PC-9 (cell line): ENCODE measurements at places on chromosomes 5 and 9. TPM values are rescaled to one million over a fixed set of nuclear protein-coding genes. Genes with fewer than 3 reads are reported as not detected.

DNA sequence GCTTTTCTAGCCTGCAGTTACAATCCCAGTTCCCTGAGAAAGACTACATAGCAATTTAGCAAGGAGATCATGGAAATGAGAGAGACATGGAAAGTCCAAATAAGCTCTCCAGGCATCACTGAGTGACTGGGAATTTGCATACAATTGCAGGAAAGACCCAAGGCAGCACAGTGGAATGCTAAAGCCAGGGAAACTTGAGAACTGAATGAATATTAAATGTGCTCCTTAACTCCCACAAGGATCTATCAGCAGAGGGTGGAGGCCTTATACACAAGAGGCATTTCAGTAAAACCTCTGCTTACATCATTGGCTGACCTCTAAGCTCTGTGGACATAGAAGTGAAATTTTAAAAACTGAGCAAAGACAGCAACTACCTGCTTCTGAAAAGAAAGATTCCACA, 355.6 kb upstream of the DAB2 start:
- no peaks in the 10 kb centered on the region for H3K36me3 ChIP-seq
- H3K4me3 ChIP-seq, result no peak overlapping the region
- no peak overlapping the region for H3K27ac ChIP-seq
- H3K27me3 ChIP-seq, result no peaks in the 10 kb centered on the region
- H3K4me1 ChIP-seq, result peaks cover 6% of the 10 kb centered on the region; the same call in 1 of the 2 replicates

DNA sequence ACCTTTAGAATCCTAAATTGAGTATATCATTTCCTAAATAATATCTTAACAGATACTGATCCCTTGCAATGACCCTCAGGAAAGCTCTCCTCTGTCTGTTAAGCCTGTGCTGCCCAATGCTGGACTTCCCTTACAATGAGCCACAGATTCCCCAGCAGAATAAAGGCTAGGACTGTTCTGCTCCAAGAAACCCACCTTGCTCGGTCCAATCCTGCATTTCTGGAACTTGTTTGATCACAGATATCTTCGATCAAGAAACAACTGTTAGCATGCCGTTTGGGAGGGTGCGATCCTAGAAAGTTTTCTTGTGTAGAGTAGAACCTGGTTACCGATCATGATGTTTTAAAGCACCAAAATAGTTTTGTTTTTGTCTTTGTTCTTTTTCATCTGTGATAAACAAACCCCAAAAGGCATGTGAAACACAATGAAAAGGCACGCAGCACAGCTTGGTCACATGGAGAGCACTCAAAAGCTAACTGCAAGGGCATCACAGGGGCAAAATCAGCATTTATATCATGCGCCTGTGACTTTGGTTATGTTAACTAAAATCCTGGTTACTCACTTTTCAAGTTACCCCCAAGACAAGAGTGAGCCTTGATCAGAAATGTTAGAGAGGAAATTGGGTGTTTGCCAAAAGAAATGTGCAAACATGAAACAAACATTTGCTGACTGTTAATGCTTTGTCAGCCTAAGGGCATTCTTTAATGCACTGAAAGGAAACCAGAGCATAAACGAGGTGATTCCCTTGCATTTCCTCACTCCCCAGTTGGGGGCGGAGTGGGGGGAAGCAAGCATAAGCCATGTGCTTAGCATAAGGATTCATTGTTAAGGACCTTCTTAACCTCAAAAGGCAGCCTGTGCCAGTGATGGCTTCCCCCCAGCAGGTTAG, 61.9 kb upstream of the ADAMTS16 start:
- no peak overlapping the region for H3K4me3 ChIP-seq
- no peaks in the 10 kb centered on the region for H3K36me3 ChIP-seq
- H3K27me3 ChIP-seq, result peaks cover 87% of the 10 kb centered on the region
- no peak for DNase-seq
- no peak overlapping the region for H3K27ac ChIP-seq
- H3K4me1 ChIP-seq, result no peaks in the 10 kb centered on the region

- peak; percentile 95 for DNase-seq
- H3K36me3 ChIP-seq, result no peaks in the 10 kb centered on the region
- no peaks in the 10 kb centered on the region for H3K27me3 ChIP-seq
Observed at GRCh38 chr5:142644640-142645361, 41.1 kb downstream of the FGF1 start.

GRCh38 chr5:89028595-89029285, 145.8 kb upstream of the MEF2C start:
- no peak overlapping the region for H3K27ac ChIP-seq
- no peak for DNase-seq
- no peaks in the 10 kb centered on the region for H3K27me3 ChIP-seq
- no peaks in the 10 kb centered on the region for H3K4me1 ChIP-seq

DNA sequence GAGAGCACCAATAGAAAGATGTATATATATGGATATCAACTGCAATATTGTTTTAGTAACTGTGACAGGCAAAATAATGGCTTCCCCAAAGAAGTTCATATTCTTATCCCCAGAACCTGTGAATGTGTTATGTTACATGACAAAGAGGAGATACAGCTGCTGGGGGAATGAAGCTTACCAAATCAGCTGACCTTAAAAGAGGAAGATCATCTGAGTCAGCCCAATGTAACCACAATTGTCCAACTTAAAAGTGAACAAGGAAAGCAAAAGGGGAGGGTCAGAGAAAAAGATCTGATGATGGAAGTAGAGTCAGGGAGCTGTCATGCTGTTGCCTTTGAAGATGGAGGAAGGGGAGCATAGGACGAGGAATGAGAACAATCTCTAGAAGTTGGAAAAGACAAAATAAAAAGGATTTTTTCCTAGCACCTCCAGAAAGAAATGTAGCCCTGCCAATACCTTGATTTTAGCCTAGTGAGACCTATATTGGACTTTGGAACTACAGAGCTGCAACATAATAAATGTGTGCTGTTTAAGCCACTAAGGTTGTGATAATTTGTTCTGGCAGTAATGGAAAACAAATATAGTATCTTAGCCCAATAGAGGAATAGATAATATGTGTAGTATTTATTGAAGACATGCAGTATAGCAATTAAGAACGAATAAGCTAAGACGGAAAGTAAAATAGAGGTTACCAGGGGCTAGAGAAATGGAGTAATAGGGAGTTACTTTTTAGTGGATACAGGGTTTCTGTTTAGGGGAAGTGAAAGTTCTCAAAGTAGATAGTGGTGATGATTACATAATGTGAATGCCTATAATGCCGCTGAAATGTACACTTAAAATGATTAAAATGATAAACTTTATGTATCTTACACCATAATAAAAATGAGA, 115.9 kb downstream of the PIK3R1 start:
- no peak overlapping the region for H3K27ac ChIP-seq
- peaks cover 30% of the 10 kb centered on the region for H3K4me1 ChIP-seq
- DNase-seq, result no peak
- H3K4me3 ChIP-seq, result no peak overlapping the region
- no peaks in the 10 kb centered on the region for H3K36me3 ChIP-seq

DNA sequence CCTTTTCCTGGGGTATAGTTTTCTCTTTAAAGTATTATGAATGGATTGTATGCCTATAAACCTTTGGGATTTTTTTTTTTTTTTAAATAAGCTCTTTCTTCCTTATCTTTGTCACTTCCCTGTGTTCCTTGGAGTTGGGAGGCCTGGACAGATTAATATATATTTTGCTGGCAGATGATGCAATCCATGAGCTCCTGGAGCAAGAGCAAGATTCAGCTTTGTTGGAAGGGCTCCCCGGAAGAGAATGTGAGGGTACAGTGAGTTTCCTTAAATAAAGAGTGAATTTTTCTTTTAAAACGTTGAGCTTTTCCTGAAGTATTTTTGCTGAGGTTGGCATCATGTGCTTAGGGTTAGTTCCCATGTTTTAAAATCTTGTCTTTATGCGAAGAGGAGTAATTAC, 98.7 kb upstream of the SLC28A3 start:
- no peaks in the 10 kb centered on the region for H3K36me3 ChIP-seq
- H3K27me3 ChIP-seq, result peaks cover 13% of the 10 kb centered on the region
- H3K4me1 ChIP-seq, result no peaks in the 10 kb centered on the region
- no peak overlapping the region for H3K4me3 ChIP-seq

DNA sequence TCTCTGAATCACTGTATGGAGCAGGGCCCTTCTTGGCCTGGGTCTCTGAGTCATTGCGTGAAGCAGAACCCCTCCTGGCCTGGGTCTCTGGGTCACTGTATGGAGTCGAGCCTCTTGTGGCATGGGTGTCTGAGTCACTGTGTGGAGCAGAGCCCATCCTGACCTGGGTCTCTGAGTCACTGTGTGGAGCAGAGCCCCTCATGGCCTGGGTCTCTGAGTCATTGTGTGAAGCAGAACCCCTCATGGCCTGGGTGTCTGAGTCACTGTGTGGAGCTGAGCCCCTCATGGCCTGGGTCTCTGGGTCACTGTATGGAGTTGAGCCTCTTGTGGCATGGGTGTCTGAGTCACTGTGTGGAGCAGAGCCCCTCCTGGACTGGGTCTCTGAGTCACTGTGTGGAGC, 94.0 kb upstream of the RAPGEF1 start:
- no peak overlapping the region for H3K4me3 ChIP-seq
- peaks cover 21% of the 10 kb centered on the region for H3K27me3 ChIP-seq
- DNase-seq, result no peak
- H3K36me3 ChIP-seq, result no peaks in the 10 kb centered on the region

DNA sequence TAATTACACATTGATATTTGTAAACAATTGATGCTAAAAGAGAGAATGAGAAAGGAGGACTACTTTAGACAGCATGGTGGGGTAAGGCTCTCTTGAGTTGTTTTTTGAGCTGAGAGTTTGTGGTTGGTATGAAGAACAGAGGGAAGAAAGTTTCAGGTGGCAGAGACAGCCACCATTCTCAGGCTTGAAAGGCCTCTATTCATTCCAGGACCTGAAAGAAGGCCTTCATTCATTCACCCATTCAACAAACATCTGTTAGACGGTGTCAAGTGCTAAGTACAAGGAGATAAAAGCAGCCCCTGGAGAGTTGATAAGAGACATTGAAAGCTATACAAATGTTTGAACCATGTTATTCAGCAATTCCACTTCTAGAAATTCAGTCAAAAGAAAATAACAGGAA, 21.7 kb upstream of the ADAM19 start:
- no peaks in the 10 kb centered on the region for H3K36me3 ChIP-seq
- H3K4me1 ChIP-seq, result peaks cover 6% of the 10 kb centered on the region; the same call in 1 of the 2 replicates
- H3K27ac ChIP-seq, result no peak overlapping the region

DNA sequence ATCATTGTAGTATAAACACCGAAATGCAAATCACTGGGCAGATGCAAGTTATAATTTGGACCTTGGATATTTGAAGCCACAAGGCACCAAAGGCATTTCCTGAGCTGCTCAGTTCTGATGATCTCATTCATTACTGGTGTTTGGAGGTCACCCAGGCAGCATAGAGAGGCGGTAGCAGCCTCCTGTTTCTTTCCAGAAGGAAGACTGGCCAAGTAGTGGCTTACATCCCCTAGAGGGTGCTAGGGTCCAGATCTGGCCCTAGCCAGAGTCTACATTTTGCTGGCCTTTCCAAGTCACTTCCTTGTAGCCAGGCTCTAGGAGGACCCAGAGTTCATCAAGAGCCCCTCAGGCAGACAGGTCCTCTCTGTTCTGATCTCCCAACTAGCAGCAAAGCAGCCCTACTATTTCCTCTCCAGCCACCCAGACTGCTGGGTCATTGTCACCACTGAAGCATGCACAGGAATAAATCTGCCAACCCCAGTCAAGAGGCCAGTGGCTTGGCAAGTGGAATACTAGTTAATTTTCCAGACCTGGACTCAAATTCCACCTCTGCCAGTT, 33.4 kb upstream of the TTC1 start:
- H3K4me1 ChIP-seq, result peaks cover 16% of the 10 kb centered on the region
- no peak overlapping the region for H3K27ac ChIP-seq
- no peaks in the 10 kb centered on the region for H3K27me3 ChIP-seq

GRCh38 chr5:137575847-137576246, 76.7 kb upstream of the SPOCK1 start:
- DNase-seq, result no peak
- H3K4me1 ChIP-seq, result no peaks in the 10 kb centered on the region
- H3K27ac ChIP-seq, result no peak overlapping the region
- H3K4me3 ChIP-seq, result no peak overlapping the region
- no peaks in the 10 kb centered on the region for H3K27me3 ChIP-seq

DNA sequence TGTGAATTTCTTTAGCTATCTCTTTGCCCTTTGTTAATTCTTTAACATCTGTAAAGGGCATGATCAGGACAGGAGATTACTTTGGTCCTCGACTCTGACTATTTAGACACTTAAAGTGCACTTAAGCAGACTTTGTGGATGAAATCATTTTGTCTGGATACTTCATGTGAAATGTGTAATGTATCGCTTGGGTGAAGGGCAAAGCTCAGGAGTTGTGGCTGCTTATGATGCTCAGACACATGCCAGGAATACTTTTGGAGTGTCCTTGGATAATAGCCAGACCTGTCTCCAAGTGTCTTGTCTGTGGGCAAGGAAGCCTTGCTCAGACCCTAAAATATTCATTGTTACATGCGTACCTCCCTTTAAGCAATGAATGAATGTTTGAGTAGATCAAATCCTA, 87.8 kb downstream of the RAI14 start:
- H3K27ac ChIP-seq, result no peak overlapping the region
- no peaks in the 10 kb centered on the region for H3K4me1 ChIP-seq
- DNase-seq, result no peak
- peaks cover 7% of the 10 kb centered on the region for H3K36me3 ChIP-seq

GRCh38 chr5:73312872-73313510, 135.6 kb downstream of the FOXD1 start:
- DNase-seq, result no peak
- H3K27me3 ChIP-seq, result no peaks in the 10 kb centered on the region
- no peaks in the 10 kb centered on the region for H3K36me3 ChIP-seq
- no peak overlapping the region for H3K27ac ChIP-seq
- H3K4me3 ChIP-seq, result no peak overlapping the region

GRCh38 chr5:153655201-153655510, 164.7 kb downstream of the GRIA1 start:
- H3K27me3 ChIP-seq, result peaks cover 11% of the 10 kb centered on the region; the same call in 1 of the 2 replicates
- no peaks in the 10 kb centered on the region for H3K4me1 ChIP-seq
- H3K4me3 ChIP-seq, result no peak overlapping the region
- H3K36me3 ChIP-seq, result no peaks in the 10 kb centered on the region

- peaks cover 14% of the 10 kb centered on the region; the same call in 1 of the 2 replicates for H3K27me3 ChIP-seq
- H3K4me1 ChIP-seq, result no peaks in the 10 kb centered on the region
- H3K4me3 ChIP-seq, result no peak overlapping the region
- no peak for DNase-seq
Observed at GRCh38 chr9:131008086-131008485, 888 bp upstream of the LAMC3 start.

- H3K4me3 ChIP-seq, result peak within 1 kb of the TSS; percentile 29; the same call in 1 of the 2 replicates
- H3K4me1 ChIP-seq, result no peaks in the 10 kb centered on the region
- 0 out of 2 replicates have a peak, but pooled peaks cover 7% of the 10 kb centered on the region for H3K36me3 ChIP-seq
- no peaks in the 10 kb centered on the region for H3K27me3 ChIP-seq
- DNase-seq, result no peak
Observed at GRCh38 chr5:115601701-115602590, at the start of gene TICAM2. TICAM2 (minus strand) TSS chr5:115602479; CDS start chr5:115581256, 21,223 bp downstream.

GRCh38 chr9:104322596-104322995, 181.5 kb upstream of the OR13F1 start:
- H3K4me3 ChIP-seq, result no peak overlapping the region
- no peaks in the 10 kb centered on the region for H3K27me3 ChIP-seq
- no peaks in the 10 kb centered on the region for H3K36me3 ChIP-seq
- DNase-seq, result no peak
- no peaks in the 10 kb centered on the region for H3K4me1 ChIP-seq
- H3K27ac ChIP-seq, result no peak overlapping the region

Gene SERINC5
- total RNA-seq, result 68.8 and 77.7 TPM in 2 replicates

Gene LCN1
- total RNA-seq, result not detected in 2 replicates

Gene ALDH1A1
- 2.3 and 3.7 TPM in 2 replicates for total RNA-seq

Gene OBP2B
- total RNA-seq, result not detected in 2 replicates

Gene TRIM36
- total RNA-seq, result 0.15 and 0.22 TPM in 2 replicates

Gene OTP
- not detected in 2 replicates for total RNA-seq

Gene ADGRD2
- total RNA-seq, result not detected in 2 replicates

Gene MRPL36
- 143 and 145 TPM in 2 replicates for total RNA-seq

Gene PTGER4
- 15.7 and 22.4 TPM in 2 replicates for total RNA-seq

Gene F2R
- 3.6 and 3.9 TPM in 2 replicates for total RNA-seq

Gene PRRT1B
- not detected in 2 replicates for total RNA-seq

Gene NCS1
- total RNA-seq, result 53.0 and 59.2 TPM in 2 replicates

Gene GLRA1
- not detected in 2 replicates for total RNA-seq
